ENCODE measurements at places on chromosomes 7 and 10.

DNA sequence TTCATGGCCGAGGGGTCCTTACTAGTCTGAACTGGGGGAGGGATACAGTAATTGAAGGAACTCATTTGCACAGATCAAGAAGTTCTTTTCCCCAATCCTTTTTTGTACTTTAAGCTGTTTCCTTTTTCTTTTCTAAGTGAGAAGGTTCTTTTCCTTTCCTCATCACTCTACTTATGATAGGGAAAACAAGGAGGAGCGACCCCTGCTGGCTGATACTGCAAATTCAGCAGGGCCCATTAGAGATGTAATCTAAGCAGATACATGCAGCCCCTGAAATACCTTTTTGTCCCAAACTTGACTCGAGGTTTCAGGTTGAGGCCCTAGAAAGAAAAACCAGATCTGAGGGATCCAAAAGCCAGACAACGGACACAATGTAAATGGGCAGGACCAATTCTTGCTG lies 305.5 kb downstream of the DNAJB9 start:
- H3K4me1 ChIP-seq: no peaks in the 10 kb centered on the region
- H3K36me3 ChIP-seq: no peaks in the 10 kb centered on the region
- no peak for DNase-seq
- no peak overlapping the region for H3K27ac ChIP-seq
- no peaks in the 10 kb centered on the region for H3K27me3 ChIP-seq

- no peaks in the 10 kb centered on the region for H3K27me3 ChIP-seq
- no peak for DNase-seq
- no peak overlapping the region for H3K27ac ChIP-seq
- peaks cover 47% of the 10 kb centered on the region for H3K36me3 ChIP-seq
- H3K4me3 ChIP-seq: no peak overlapping the region
Measured at GRCh38 chr7:104136981-104137380, 70.8 kb downstream of the ORC5 start.

DNA sequence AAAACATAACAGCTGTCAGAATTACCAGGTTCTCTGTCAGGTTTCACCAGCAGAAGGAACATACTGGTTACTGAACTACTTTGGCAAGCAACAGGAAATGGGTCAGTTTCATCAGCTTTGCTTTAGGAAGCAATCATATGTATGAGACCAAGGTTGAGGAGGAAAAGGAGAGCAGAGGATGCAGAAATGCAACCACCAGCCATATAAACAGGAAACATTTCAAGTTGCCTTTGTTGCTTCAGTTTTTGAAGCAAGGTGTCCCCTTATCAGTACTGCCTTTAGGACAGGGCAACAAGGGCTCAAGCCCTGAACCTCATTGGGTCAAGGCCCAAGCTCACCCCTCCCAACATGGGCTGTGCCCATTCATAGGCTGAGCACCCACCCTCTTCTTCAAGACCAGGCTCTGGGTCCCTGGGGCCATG lies 10.2 kb downstream of the HIPK2 start:
- H3K36me3 ChIP-seq: no peaks in the 10 kb centered on the region
- H3K4me1 ChIP-seq: peaks cover 18% of the 10 kb centered on the region
- no peak overlapping the region for H3K4me3 ChIP-seq
- no peaks in the 10 kb centered on the region for H3K27me3 ChIP-seq

GRCh38 chr7:56009695-56010094 lies 41.5 kb downstream of the PSPH start:
- no peak overlapping the region for H3K27ac ChIP-seq
- no peak for DNase-seq
- H3K27me3 ChIP-seq: no peaks in the 10 kb centered on the region
- H3K4me1 ChIP-seq: peaks cover 10% of the 10 kb centered on the region
- no peak overlapping the region for H3K4me3 ChIP-seq

DNA sequence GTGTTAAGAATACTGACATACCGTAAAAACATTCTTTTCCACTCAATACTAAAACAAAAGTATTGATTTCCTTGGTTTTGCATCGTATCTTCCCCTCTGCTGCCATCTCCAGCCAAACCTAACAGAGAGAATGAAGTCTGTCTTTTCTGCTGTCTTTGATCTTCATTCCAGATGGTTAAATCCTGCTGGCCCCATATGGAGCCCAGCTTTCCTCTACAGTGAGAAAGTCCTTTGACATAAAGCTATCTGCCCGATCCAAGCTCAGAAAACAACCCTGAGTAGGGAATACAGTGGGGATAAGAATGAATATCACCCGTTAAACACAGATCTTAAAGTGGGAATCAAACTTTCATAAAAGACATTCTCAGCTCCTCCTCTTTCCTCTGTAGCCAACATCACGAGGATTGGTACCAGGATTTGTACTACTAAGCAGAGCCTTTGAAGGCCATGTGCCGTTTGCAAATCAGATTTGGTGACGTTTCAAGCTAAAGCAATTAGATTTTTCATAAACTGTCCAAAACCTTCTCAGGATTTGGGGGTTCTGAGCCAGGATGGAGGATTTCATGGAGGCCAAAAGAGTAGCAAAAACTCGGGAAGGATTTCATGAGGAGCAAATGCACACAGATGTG lies 30.8 kb upstream of the GPAM start:
- no peak for DNase-seq
- no peaks in the 10 kb centered on the region for H3K27me3 ChIP-seq
- H3K4me3 ChIP-seq: no peak overlapping the region
- H3K27ac ChIP-seq: no peak overlapping the region
- H3K36me3 ChIP-seq: no peaks in the 10 kb centered on the region
- H3K4me1 ChIP-seq: peaks cover 4% of the 10 kb centered on the region

GRCh38 chr7:18064242-18064838 lies 36.7 kb upstream of the PRPS1L1 start:
- no peaks in the 10 kb centered on the region for H3K4me1 ChIP-seq
- H3K4me3 ChIP-seq: no peak overlapping the region
- no peaks in the 10 kb centered on the region for H3K27me3 ChIP-seq
- no peaks in the 10 kb centered on the region for H3K36me3 ChIP-seq

GRCh38 chr10:59830601-59831259 lies 75.6 kb downstream of the CCDC6 start:
- H3K36me3 ChIP-seq: peaks cover 14% of the 10 kb centered on the region
- DNase-seq: no peak
- peaks cover 14% of the 10 kb centered on the region for H3K4me1 ChIP-seq
- no peaks in the 10 kb centered on the region for H3K27me3 ChIP-seq
- no peak overlapping the region for H3K4me3 ChIP-seq

DNA sequence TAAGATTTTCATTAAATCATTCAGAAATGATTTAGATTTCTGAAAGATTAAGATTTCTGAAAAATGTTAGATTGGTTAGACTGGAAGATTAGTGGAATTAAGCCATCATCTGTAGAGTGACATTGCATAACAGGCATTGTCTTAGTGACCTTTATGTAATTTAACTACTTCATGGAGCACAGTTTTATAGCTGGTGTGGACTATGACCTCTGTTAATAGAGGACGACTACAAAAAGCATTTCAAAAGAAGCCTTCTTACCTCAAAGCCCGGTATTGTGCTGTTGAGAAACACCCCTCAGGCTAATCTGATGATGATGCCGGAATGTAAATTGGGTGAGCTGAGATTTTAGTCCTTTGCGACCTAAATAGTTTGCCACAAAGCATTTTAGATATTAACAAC lies 55.6 kb downstream of the GALNT11 start:
- no peaks in the 10 kb centered on the region for H3K36me3 ChIP-seq
- H3K4me3 ChIP-seq: no peak overlapping the region
- H3K27me3 ChIP-seq: no peaks in the 10 kb centered on the region
- peaks cover 21% of the 10 kb centered on the region for H3K4me1 ChIP-seq
- no peak overlapping the region for H3K27ac ChIP-seq

DNA sequence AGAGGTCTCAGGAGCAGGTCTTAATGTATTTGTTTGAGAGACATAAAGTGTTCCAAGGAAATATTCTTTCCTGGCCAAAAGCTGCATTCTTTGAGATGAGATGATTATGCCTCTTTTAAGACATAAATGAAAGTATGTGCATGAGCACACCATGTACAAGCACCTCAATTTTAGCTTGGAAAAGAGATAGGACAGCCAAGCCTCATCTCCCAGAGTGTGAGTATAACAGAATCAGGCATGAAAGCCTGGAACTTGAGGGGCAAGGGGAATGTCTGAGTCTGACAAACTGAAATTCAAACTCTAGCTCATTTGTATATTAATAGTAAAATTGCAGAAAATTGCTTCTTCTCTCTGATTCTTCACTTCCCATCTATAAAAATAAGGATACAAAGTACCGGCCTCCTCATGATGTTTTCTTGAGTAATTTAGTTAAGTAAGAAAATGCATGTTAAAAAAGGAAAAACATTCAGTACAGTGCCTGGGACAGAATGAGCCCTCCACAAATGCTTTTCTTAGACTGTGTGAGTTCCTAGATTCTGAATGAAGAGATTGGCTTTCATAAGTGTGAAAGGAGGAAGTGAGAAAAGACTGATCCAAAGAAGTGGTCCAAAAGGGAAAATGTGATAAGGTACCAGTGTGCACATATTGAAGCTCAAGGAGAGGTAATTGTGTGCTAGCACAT lies 1260.9 kb upstream of the SORCS1 start:
- H3K36me3 ChIP-seq: no peaks in the 10 kb centered on the region
- H3K4me3 ChIP-seq: no peak overlapping the region
- H3K27ac ChIP-seq: no peak overlapping the region
- H3K27me3 ChIP-seq: no peaks in the 10 kb centered on the region
- H3K4me1 ChIP-seq: no peaks in the 10 kb centered on the region
- no peak for DNase-seq

DNA sequence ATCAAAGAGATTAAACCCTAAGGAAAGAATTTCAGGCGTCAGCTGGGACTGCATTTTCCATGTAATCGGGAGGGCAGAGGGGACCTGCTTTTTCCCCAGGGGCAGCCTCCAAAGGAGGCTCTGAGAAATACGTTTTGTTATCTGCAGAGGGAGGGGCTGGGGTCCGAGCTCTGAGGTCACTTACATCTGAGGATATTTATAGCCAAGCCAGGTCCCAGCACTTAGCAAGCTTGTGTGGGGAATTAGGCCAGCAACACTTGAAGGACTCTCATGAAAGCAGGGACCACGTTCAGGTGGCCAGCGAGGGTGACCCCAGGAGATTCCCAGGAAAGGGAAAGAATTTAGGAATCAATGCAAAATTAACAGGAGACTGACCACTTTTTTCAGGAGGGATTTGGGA lies 20.6 kb upstream of the GDI2 start:
- no peak overlapping the region for H3K27ac ChIP-seq
- H3K4me1 ChIP-seq: peaks cover 9% of the 10 kb centered on the region
- no peaks in the 10 kb centered on the region for H3K27me3 ChIP-seq
- H3K36me3 ChIP-seq: no peaks in the 10 kb centered on the region
- H3K4me3 ChIP-seq: no peak overlapping the region
- no peak for DNase-seq

- H3K27ac ChIP-seq: no peak overlapping the region
- no peaks in the 10 kb centered on the region for H3K27me3 ChIP-seq
- no peaks in the 10 kb centered on the region for H3K36me3 ChIP-seq
- DNase-seq: no peak
Measured at GRCh38 chr7:30887464-30887872, 24.2 kb upstream of the AQP1 start.

DNA sequence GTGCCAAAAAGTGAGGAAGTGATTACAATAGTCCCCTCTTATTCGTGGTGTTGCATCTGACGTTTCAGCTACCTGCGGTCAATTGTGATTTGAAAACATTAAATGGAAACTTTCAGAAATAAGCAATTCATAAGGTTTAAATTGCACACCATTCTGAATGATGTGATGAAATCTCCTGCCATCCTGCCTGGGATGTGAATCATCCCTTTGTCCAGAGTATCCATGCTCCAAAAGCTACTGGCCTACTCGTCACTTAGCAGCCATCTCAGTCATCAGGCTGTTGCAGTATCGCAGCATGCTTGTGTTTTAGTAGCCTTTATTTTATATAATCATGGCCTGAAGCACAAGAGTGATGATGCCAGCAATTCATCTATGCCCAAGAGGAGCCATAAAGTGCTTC lies 97.7 kb upstream of the CDCA7L start:
- no peak overlapping the region for H3K4me3 ChIP-seq
- no peaks in the 10 kb centered on the region for H3K27me3 ChIP-seq
- no peaks in the 10 kb centered on the region for H3K4me1 ChIP-seq
- no peak for DNase-seq

- peaks cover 31% of the 10 kb centered on the region for H3K4me1 ChIP-seq
- peaks cover 13% of the 10 kb centered on the region for H3K27me3 ChIP-seq
Measured at GRCh38 chr10:78404296-78404695, 370.6 kb downstream of the RPS24 start.

- H3K27ac ChIP-seq: no peak overlapping the region
- no peaks in the 10 kb centered on the region for H3K4me1 ChIP-seq
- H3K4me3 ChIP-seq: no peak overlapping the region
Measured at GRCh38 chr10:89846786-89847185, 145.4 kb downstream of the KIF20B start.

- no peaks in the 10 kb centered on the region for H3K4me1 ChIP-seq
- H3K36me3 ChIP-seq: no peaks in the 10 kb centered on the region
- DNase-seq: no peak
- no peaks in the 10 kb centered on the region for H3K27me3 ChIP-seq
Measured at GRCh38 chr7:48617508-48617907, 306.8 kb upstream of the CDC14C start.

DNA sequence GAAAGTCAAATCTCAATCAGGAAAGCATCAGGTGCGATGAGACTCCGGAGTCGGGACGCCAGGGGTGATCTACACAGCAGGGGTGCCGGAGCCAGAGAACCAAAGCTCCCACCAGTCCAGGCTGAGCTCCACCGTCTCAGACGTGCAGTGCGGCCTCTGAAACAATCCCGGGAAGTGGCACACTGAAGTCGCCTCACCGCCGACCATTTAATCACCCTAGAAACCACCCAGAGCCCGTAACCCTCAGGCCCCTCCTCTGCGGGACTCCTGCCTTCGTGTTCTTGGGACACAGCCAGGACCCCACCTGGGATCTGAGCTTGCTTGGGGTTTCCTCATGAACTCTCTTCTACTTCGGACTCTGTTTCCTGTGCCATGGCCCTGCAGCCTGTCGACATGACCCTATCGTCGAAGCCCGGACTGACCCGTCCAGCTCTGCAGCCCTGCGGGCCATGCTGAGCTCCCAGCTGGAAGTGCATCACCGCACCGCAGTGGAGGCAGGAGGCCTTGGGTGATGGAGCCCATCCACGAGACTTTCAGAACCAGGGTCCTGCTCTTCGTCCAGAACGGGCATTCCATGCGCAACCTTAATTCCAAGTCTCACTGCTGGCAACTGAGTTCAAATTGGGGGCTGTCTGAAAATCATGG lies 266.4 kb downstream of the PTPRN2 start:
- peaks cover 19% of the 10 kb centered on the region for H3K4me1 ChIP-seq
- peaks cover 21% of the 10 kb centered on the region for H3K27me3 ChIP-seq
- no peak for DNase-seq
- no peak overlapping the region for H3K4me3 ChIP-seq
- H3K27ac ChIP-seq: no peak overlapping the region
- no peaks in the 10 kb centered on the region for H3K36me3 ChIP-seq

Data from suprapubic skin (tissue), 4 donors.